IPS DF 19.7 (cell line): ENCODE measurements at places on chromosomes 6 and 20.

DNA sequence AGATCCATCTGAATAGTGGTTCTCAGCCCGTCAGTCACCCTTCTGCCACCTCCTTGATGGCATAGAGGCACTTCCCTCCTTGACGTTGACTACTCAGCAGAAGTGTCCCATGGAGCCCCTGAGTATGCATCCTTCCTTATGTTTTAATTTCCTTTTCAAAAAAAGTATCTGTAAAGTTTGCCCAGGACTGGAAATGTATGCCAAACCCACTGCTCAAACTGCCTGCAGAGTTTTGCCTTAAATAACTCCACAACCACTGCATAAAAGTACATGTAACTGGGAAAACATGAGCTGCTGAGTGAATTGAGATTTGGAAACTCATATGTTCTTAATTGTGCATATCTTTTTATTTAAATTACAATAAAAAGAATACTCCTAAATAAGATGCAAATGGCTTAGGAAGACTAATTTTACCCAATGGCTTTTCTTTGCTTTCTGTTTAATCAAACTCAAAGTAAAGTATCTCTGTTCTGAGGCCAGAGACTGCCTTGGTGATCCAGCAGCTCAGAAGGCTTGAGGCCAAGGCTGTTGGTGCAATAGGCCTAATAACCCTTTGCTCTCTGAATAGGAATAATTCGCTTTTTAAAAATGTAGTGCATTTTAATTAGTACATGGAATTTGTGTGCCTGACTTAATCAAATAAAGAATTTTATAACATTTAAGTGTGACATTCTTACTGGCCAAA is 90.4 kb downstream of the FNDC1 start:
- no peak for DNase-seq

GRCh38 chr6:36018339-36018738 is 6.1 kb downstream of the SLC26A8 start:
- DNase-seq = no peak

GRCh38 chr20:21357844-21358243 is 39.5 kb downstream of the NKX2-4 start:
- DNase-seq = no peak

DNA sequence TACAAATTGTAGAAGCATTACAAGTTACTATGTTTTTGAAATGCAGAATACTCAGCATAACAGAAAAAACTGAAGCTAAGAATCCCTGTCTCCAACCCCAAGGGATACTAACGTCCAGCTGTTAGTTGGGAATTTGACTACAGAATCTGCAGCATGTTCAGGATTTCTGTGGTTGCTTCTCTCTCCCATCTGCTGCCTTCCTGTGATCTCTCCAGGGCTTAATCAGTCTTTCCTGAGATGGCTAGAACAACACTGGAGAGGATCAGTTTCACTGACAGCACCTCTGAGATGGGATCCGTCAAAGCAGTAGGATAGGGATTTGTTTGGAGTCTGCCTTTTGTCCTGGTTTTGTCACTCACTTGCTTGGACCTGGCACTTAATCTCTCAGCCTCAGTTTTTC is 73.3 kb upstream of the NUP153 start:
- no peak for DNase-seq

DNA sequence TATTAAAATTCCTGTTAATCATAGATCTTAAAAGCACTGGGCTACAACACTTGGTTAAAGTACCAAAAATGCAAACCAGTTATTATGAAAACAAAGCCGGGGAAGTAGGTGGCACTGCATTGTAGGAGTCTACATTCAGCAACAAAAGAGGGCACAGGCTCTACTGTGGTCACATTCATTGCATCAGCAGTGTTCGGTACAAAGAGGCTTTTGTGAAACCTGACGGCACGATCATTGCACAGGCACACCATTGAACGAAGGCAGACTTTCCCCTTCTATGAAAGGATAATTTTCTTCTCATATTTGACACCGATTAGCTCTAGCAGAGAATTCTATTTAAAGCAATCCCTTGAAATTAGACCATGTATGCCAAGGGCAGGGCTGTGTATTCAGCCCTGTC is 44.6 kb upstream of the AGPAT4 start:
- no peak for DNase-seq

DNA sequence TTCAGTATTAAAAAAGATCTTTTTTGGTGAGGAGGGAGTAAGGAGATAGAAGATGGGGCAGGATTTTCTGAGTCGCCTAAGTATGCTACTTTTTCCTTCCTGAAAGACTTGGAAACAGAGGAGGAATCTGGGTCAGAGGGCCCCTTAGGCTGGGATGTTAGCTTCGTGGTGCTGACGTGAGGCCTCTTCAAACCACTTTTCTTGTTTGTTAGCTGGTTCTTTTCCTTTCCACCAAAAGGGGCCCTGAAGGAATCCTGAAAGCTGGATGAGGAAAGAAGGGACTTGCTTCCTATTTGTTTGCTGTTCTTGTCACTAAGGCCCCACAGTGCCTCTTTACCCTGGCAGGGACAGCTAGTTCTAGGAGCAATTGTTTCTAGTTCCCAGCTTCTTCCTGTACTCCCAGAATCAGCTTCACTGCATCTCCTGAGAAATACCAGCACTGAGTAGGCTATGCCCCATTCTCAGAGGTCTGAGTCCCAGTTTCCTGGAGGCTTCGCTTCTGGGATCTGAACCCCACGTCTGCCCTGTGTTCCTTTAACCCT is 2.2 kb upstream of the IL20RA start:
- DNase-seq = no peak

- no peak for DNase-seq
These were observed 11.7 kb upstream of the FRK start for GRCh38 chr6:116072368-116072767.

- DNase-seq = no peak
These were observed 12.3 kb downstream of the MAP3K7 start for GRCh38 chr6:90574610-90575009.

GRCh38 chr20:37821696-37822095 is 81.2 kb upstream of the VSTM2L start:
- DNase-seq = no peak

DNA sequence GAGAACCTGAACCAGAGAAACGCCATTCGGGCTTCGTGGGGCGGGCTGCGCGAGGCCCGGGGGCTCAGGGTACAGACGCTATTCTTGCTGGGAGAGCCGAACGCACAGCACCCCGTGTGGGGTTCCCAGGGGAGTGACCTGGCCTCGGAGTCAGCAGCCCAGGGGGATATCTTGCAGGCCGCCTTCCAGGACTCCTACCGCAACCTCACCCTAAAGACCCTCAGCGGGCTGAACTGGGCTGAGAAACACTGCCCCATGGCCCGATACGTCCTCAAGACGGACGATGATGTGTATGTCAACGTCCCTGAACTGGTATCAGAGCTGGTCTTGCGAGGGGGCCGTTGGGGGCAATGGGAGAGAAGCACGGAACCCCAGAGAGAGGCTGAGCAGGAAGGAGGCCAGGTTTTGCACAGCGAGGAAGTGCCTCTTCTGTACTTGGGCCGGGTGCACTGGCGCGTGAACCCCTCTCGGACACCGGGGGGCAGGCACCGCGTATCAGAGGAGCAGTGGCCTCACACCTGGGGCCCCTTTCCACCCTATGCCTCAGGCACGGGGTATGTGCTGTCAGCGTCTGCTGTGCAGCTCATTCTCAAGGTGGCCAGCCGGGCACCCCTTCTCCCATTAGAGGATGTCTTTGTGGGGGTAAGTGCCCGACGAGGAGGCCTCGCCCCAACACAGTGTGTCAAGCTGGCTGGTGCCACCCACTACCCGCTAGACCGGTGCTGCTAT is 904 bp downstream of the B3GALT4 start:
- DNase-seq = no peak

DNA sequence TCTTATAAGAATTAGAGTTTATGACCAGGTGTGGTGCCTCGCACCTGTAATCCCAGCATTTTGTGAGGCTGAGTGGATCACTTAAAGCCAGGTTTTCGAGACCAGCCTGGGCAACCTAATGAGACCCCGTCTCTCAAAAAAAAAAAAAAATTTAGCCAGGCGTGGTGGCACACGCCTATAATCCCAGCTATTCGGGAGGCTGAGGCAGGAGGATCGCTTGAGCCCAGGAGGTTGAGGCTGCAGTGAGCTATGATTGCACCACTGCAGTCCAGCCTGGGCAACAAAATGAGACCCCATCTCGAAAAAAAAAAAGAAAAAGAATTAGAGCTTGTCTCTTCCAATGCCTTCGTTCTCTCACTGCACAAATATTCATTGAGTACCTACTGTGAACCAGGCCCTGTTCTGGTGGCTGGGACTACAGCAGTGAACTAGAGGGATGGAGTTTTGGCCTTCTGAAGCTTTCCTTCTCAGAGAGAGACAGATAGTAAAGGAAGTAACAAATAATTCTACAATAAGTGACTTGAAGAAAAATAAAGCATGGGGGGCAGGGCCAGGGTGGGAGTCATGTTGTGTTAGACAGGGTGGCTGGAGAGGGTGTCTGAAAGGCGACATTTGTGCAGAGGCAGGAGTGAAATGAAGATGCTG is 56.4 kb downstream of the HNF4A start:
- DNase-seq = no peak

DNA sequence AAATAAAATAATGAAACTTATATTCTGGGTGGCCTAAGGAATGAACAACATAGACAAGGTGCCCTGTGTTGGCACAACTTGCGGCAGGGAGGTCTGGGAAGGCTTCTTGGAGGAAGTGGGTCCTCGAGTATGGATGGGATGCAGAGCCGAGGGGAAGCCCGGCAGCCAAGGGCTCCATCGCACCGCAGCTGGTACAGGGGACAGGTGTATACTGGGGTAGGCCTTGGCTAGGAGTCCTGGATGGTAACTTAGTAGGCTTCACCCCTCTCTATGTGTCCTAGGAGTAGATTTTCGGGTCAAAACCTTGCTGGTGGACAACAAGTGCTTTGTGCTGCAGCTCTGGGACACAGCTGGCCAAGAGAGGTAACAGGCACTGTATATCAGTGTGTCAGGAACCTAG is 28.0 kb downstream of the RAB44 start:
- no peak for DNase-seq

DNA sequence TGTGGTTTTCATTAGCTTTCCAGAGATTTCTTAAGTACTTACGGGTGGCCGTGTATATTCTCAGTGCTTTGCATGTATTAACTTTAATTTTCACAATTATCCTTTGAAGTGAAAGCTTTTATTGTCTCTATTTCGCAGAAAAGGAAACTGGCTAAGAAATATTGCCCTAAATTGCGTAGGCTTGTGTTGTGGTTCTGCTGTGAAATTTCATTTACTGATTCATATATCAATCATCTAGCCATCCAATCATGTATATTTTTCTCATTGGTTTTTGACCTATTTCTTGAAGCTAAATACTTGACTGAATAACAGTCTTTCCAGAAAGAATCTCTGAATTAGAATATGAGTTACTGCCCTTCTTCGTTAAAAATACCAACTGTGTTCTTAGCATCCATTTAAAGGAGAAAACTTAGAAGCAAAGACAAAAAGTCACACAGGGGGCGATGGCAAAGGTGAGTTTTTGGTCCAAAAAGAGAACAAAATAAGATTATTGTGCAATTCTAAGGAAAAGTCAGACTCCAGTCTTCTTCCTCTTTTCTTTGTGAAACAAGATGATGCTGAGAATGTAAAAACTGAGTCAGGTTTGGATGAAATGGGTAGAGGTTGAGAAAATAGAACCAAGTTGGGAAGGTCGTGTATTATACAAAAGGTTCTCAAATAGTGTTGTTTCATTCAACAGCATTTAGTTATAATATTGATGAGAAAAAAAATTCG is 1.4 kb downstream of the CYB5R4 start:
- DNase-seq = no peak

DNA sequence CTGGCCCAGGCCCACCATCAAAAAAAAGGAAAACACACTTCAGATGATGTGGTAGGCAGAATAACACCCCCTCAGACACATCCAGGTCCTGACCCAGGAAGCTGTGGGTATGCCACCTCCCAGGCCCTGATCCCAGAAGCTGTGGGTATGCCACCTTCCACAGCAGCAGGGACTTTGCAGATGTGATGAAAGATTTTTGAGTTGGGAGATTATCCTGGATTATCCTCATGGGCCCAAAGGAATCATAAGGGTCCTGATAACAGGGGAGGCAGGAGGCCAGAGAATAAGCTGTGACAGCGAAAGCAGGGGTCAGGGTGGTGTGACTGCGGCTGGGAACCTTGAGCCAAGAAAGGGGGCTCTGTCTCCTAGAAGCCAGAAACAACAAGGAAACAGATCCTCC is 55.0 kb downstream of the BMP7 start:
- DNase-seq = no peak

DNA sequence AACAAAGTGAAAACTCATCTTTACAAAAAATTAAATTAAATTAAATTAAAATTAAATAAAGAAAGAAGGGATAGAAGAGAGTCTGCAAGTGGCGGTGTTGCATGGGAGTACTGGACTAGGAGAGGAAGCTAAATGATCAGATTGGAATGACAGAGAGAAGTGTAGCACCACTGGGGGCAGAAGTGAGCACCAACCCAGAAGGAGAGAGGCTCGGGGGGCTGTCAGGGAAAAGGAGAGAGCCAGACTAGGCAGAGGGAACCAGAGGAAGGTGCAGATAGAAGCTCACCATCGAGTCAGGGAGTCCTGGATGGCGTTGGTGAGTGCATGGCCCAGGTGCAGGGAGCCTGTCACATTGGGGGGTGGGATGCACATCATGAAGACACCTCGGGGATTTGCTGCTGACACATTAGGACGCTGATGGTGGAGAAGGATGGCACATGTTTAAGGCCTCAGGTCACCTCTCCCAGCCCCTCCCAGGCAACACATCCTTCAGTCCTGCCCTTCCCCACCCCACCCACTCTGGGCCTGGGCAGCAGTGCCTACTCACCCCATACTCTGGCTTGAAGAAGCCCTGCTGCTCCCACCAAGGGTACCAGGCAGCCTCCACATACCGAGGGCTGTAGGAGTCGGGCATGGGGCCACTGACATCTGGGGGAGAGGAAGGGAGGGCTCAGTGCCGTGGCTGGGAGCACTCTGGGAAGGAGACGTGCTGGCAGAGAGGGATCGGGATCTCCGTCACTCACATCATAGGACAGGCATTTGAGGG is 4.0 kb downstream of the VARS1 start:
- DNase-seq = no peak

GRCh38 chr6:23389386-23389785 is 736.6 kb upstream of the NRSN1 start:
- no peak for DNase-seq

DNA sequence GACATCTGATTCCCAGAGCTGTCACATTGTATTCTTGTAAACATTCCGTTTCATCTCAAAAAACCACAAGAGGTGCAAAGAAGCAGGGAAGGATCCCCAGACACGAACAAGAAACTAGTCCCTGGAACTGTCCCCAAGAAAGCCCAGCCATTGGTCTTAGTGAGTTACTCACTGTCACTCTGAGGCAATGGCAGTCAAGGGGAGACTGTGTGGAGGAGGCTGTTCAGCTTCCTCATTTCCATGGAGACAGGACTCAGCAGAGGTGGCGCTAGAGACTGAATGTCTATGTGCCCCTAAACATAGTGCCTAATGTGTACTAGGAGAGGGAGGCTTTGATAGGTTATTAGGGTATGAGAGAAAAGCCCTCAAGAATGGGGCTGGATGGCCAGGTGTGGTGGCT is 11.1 kb downstream of the ULBP1 start:
- DNase-seq = no peak
